ENCODE measurements at places on chromosomes 1 and 21. TPM values are rescaled to one million over a fixed set of nuclear protein-coding genes. Genes with fewer than 3 reads are reported as not detected.

Gene SPRR2A
- total RNA-seq: not detected

Gene ITSN1
- total RNA-seq: 42.6 TPM

Gene LRRIQ3
- 0.12 TPM for total RNA-seq

Gene RGS1
- not detected for total RNA-seq

Gene OR2G3
- total RNA-seq: not detected

Gene SPAG17
- not detected for total RNA-seq

Gene KLF17
- total RNA-seq: under 0.01 TPM

Gene PTPRF
- total RNA-seq: 58.4 TPM

Gene LIN28A
- not detected for total RNA-seq

Gene VANGL2
- total RNA-seq: under 0.01 TPM

Gene UBXN10
- not detected for total RNA-seq

Gene IL22RA1
- total RNA-seq: under 0.01 TPM

Gene GUCA2A
- total RNA-seq: not detected

Gene LRIG2
- 15.2 TPM for total RNA-seq

Gene TNFAIP8L2
- total RNA-seq: not detected

Gene LDLRAD1
- total RNA-seq: not detected
